NCI-H1092 treated with DMSO at 0.1 percent for 48 hours (cell line): ENCODE measurements at places on chromosomes 4 and X.
A peak's percentile ranks its signal among the peaks of the same experiment; 100 is the strongest.

GRCh38 chr4:88836216-88836615, 138.6 kb upstream of the NAP1L5 start:
- no peak for DNase-seq

GRCh38 chrX:123223859-123224258, 39.8 kb downstream of the GRIA3 start:
- DNase-seq: no peak

DNA sequence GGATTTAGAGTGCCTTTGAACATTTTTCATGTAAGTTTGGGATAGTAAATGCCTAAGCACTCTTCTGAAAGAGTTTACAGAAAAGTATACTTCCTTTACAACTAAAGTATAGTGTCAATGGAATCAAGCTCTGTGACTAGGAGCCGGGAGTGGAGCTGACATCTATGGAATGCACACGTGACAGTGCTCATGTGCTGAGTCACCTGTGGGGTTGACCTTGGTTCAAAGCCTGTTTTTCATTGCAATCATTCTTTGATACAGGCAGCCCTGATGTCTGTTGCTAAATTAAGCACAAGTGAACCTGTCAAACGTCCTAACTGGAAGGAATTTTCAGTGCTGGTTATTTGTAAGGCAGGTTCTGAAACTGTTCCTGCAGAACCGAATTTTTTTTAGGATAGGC, 82.5 kb downstream of the GPAT3 start:
- no peak for DNase-seq

DNA sequence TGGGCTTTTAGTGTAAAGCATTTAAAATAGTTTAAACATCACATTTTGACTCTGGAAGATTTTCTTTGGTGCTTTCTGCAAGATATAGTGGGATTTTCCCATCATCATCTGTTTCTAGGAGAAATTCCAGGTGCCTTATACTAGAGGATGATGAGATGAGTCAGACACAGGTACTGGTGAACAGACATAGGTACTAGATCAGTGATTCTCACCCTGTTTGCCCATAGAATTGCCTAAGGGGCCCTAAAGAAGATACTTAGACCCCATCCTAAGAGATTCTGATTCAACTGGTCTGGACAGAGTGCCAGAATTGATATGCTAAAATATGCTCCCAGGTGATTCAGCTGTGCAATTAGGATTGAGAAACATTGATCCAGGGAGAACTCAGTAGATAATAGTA, 9.7 kb downstream of the TSPAN7 start:
- DNase-seq: no peak

- DNase-seq: peak; percentile 24
Measured at GRCh38 chr4:61336916-61337315, 136.8 kb downstream of the ADGRL3 start.
